Uterine smooth muscle cell (primary cell): ENCODE measurements at places on chromosomes 6 and 20. TPM values are rescaled to one million over a fixed set of nuclear protein-coding genes. Genes with fewer than 3 reads are reported as not detected.

SCGN gene
- not detected in 2 replicates for total RNA-seq

FOXF2 gene
- 0.25 and 0.55 TPM in 2 replicates for total RNA-seq

ADNP gene
- total RNA-seq = 35.7 and 36.1 TPM in 2 replicates

MYBL2 gene
- 3.0 and 16.8 TPM in 2 replicates for total RNA-seq

MUC21 gene
- not detected in 2 replicates for total RNA-seq

IL17F gene
- total RNA-seq = not detected in 2 replicates

MAP3K4 gene
- total RNA-seq = 50.5 and 54.6 TPM in 2 replicates

TP53TG5 gene
- total RNA-seq = not detected in 2 replicates

ADGB gene
- total RNA-seq = not detected in 2 replicates

CNPY3 gene
- total RNA-seq = 19.0 and 36.5 TPM in 2 replicates

TRAPPC3L gene
- total RNA-seq = not detected in 2 replicates

RNF5 gene
- total RNA-seq = 29.0 and 30.9 TPM in 2 replicates
